ENCODE measurements at places on chromosomes 1 and 21. TPM values are rescaled to one million over a fixed set of nuclear protein-coding genes. Genes with fewer than 3 reads are reported as not detected.

DNA sequence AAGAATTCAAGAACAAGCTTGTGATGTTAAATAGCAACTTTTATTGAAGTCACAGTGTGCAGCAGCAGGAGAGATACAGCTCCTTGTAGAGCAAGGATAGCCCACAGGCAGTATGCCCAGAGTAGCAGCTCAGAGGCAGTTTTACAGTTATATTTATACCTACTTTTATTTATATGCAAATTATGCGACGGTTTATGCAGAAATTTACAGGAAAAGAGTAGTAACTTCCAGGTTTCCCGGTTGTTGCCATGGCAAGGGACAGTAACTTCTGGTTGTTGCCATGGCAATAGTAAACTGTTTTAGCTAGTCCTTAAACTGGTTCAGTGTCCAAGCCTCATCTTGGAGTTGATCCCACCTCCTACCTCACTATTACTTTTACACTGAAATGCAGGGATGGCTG, 344.6 kb upstream of the LYPLAL1 start:
- DNase-seq, result no peak

DNA sequence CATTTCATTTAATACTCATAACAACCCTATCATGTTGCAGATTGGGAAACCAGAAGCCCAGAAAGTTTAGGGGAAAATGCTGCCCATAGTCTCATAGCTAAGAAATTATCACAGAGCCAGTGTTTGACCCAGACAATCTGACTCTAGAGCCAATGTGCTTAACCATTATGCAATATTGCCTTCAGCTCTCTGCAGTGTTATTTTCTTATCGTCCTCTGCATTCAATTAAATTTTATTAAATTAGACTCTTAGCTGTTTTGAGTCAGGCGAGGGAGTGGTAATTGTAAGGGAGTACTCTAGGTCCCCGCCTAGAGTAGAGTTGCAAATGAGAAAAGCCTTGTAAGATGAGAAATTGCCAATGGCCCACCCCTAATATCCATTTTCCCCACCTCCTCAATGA, 191.1 kb downstream of the TTLL7 start:
- DNase-seq, result no peak

DNA sequence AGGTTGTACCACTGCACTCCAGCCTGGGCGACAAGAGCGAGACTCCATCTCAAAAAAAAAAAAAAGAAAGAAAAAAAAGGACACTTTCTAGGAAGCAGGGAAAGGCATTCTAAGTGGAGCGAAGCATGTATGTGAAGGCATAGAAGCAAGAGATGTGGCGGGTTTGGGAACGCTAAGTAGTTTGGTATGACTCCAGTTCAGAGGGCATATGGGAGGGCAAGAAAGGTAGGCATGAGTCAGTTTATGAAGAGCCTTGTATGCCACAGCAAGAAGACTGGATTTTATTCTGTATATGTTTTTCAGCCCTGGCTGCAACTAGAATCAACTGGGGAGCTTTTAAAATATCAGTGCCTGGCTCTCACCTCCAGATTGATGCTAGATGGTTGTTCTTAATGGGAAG, 4.4 kb upstream of the ELOVL1 start:
- no peak for DNase-seq

DNA sequence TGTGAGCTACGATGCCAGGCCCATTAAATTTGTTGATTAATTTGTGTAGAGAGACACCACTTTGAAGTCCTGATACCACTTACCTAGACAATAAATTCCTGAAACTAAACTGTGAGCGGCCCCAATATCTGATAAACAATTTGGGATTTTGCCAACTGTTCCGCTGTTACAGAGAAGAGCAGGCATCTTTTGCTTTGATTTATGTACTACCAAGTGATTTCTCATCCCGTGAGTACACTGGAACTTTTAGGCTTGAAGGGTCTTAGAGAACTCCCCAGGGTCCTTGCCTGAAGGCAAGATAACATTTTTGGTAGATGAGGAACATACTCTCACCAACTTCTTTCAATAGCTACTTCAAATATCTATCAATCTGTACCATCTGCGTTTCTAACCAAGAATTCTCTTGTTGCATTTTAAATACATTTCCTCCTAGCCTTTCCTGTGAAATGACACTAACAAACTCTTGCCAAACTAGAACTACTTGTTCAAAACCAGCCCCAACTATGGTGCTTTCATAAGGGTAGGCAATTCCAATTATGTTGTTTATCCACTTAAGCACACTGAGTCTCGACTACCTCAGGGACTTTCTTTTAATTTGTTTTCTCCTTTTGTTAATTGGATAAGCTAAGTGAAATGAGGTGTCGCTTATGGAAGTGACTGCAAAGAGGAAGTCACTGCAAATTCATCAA, 23.2 kb upstream of the SLC30A1 start:
- no peak for DNase-seq

GRCh38 chr1:232130815-232131480, 499.0 kb downstream of the SIPA1L2 start:
- DNase-seq, result no peak

DNA sequence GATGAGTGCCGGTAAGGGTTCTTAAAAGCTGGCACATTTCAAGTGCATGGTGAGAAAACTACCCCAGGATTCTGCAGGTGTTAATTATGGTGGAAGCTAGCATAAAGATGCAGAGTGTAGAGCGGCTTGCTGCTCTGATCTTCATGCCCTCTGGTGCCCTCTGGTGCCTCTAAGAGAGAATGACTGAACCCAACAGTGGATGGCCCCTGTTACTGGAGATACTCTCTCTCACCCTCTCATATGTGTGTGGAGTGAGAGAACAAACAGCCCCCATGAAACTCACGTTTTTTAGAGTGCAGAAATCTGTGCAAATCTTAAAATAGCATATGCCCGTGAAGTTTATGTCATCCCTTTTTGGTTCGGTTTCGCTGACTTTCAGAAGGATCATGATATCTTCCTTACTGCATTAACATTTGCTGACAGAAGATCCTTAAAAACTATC, 90.0 kb downstream of the GRIK1 start:
- DNase-seq, result no peak

- DNase-seq, result no peak
Measured at GRCh38 chr1:43454270-43455011, 710 bp upstream of the HYI start.

GRCh38 chr1:182118851-182119250, 57.3 kb upstream of the ZNF648 start:
- no peak for DNase-seq

GRCh38 chr1:109730666-109731065, 10.2 kb downstream of the GSTM3 start:
- no peak for DNase-seq

DNA sequence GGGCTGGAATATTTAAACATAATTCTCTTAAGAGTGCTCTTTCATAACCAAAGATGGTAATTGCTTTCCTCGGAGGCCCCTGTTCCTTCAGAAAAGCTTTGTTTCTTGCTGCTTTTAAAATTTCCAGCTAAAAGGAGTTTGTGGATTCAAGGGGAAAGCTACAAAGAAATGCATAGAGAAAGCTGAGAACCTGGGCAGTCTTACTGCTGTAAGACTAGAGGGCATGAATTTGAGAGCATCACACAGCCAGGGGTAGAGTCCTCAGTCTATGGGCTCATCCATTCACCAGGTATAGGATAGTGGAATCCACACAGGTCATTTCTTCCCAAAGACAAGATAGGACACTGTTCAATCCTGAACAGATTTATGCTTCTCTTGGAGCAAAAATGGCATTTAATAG, 186.3 kb upstream of the PLD5 start:
- DNase-seq, result no peak

GRCh38 chr1:175889848-175890247, 146.5 kb upstream of the TNR start:
- no peak for DNase-seq

DNA sequence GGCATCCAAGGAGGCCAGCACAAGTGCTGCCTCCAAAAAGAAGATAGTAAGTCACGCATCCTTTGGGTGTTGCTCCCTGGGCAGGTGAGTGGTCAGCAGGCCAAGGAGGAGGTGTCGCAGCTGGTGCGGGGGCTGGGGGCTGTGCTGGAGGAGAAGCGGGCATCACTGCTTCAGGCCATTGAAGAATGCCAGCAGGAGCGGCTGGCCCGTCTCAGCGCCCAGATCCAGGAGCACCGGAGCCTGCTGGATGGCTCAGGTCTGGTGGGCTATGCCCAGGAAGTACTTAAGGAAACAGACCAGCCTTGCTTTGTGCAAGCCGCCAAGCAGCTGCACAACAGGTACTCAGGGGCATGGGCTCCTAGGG, 4.3 kb downstream of the TRIM46 start:
- DNase-seq, result no peak

GRCh38 chr21:36023092-36023480, 37.2 kb downstream of the SETD4 start:
- DNase-seq, result no peak

- DNase-seq, result no peak
Measured at GRCh38 chr1:109620401-109620791, 759 bp downstream of the AMPD2 start.

Gene PSRC1
- 1.9 TPM for total RNA-seq

Gene VAV3
- 95.8 TPM for total RNA-seq

Gene LRRC38
- total RNA-seq, result not detected

Gene PODN
- 13.2 TPM for total RNA-seq

Gene SIM2
- total RNA-seq, result not detected

Gene WDR64
- not detected for total RNA-seq

All from natural killer cell (primary cell).